ENCODE measurements at places on chromosomes 6 and 20.

GRCh38 chr20:32336918-32337347, 21.2 kb upstream of the ASXL1 start:
- H3K27me3 ChIP-seq: no peaks in the 10 kb centered on the region
- no peak overlapping the region for H3K4me3 ChIP-seq
- H3K27ac ChIP-seq: no peak overlapping the region
- no peak for DNase-seq
- H3K36me3 ChIP-seq: no peaks in the 10 kb centered on the region
- H3K4me1 ChIP-seq: 0 out of 2 replicates have a peak, but pooled peaks cover 2% of the 10 kb centered on the region

DNA sequence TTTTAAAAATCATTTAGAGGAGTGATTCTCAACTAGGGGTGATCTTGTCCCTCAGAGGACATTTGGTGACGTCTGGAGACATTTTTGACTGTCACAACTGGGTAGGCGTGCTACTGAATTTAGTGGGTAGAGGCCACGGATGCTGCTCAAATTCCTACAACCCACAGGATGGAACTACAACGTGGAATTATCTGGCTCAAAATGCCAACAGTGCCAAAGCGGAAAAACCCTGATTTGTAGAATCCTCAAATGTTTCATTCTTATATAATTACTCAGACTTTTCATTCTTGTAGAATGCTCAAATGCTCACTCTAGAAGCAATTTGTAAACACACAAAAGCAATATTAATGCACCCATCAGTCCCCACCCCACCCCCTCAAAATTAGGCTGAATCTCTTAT, 229.8 kb downstream of the ZMYND8 start:
- no peaks in the 10 kb centered on the region for H3K4me1 ChIP-seq
- no peaks in the 10 kb centered on the region for H3K36me3 ChIP-seq
- DNase-seq: no peak
- no peak overlapping the region for H3K27ac ChIP-seq
- no peaks in the 10 kb centered on the region for H3K27me3 ChIP-seq
- H3K4me3 ChIP-seq: no peak overlapping the region

GRCh38 chr6:16982807-16983206, 119.0 kb upstream of the STMND1 start:
- no peaks in the 10 kb centered on the region for H3K4me1 ChIP-seq
- no peaks in the 10 kb centered on the region for H3K36me3 ChIP-seq
- no peak for DNase-seq
- H3K4me3 ChIP-seq: no peak overlapping the region
- H3K27ac ChIP-seq: no peak overlapping the region
- no peaks in the 10 kb centered on the region for H3K27me3 ChIP-seq

- no peaks in the 10 kb centered on the region for H3K36me3 ChIP-seq
- H3K27me3 ChIP-seq: no peaks in the 10 kb centered on the region
- no peak overlapping the region for H3K4me3 ChIP-seq
- no peaks in the 10 kb centered on the region for H3K4me1 ChIP-seq
- no peak for DNase-seq
These were observed 31.1 kb downstream of the KIZ start for GRCh38 chr20:21157006-21157405.

- no peaks in the 10 kb centered on the region for H3K4me1 ChIP-seq
- DNase-seq: no peak
These were observed 2.6 kb downstream of the COL19A1 start for GRCh38 chr6:69868961-69869360.

- H3K27ac ChIP-seq: no peak overlapping the region
- H3K27me3 ChIP-seq: no peaks in the 10 kb centered on the region
- DNase-seq: no peak
These were observed 155.1 kb downstream of the EYA2 start for GRCh38 chr20:47049771-47050170.

DNA sequence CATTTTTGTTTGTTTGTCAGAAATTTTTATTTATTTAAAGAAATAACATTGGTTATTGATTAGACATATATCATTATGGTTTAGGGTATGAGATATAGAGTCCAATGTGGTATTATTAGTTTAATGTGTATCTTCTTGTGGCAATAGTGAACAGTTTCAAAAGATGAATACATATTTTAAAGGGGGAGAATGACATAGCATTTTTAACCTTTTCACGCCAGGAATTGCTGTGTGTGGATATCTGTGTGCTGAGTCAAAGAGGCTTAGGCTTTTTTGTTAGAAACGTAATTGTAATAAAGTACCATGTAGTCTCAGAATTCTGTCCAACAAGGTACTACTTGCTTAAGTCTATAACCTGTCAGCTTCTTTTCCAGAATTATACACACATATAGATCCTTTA, 451.6 kb downstream of the ADGRB3 start:
- no peaks in the 10 kb centered on the region for H3K27me3 ChIP-seq
- H3K36me3 ChIP-seq: no peaks in the 10 kb centered on the region
- H3K4me1 ChIP-seq: no peaks in the 10 kb centered on the region
- H3K27ac ChIP-seq: no peak overlapping the region
- H3K4me3 ChIP-seq: no peak overlapping the region

- no peaks in the 10 kb centered on the region for H3K27me3 ChIP-seq
- H3K27ac ChIP-seq: no peak overlapping the region
- H3K36me3 ChIP-seq: no peaks in the 10 kb centered on the region
- H3K4me1 ChIP-seq: peaks cover 7% of the 10 kb centered on the region
- no peak overlapping the region for H3K4me3 ChIP-seq
- no peak for DNase-seq
These were observed 29.9 kb downstream of the ABHD12 start for GRCh38 chr20:25360631-25361286.

- peaks cover 16% of the 10 kb centered on the region for H3K36me3 ChIP-seq
- no peak overlapping the region for H3K4me3 ChIP-seq
- no peak overlapping the region for H3K27ac ChIP-seq
- H3K4me1 ChIP-seq: peaks cover 9% of the 10 kb centered on the region
- no peaks in the 10 kb centered on the region for H3K27me3 ChIP-seq
These were observed 83.4 kb downstream of the GINS1 start for GRCh38 chr20:25490656-25491445.

DNA sequence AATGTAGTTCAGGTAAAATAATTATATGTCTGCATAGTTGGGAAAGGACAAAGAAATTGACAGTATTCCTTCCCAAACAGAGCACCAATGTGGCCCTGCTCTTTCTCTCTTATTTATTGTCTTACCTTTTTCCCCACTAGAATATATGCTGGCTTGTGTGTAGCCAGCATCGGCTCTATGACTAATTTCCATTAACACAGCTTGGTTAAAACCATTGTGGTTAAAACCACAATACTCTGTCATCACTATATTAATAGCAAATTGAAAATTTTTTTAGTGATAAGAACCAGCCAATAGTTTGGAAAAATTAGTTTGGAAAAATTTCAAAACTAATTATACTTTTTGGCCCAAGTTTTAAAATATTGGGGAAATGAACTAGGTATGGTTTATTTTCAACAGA, 535.1 kb downstream of the UTRN start:
- no peak overlapping the region for H3K27ac ChIP-seq
- DNase-seq: no peak
- H3K4me3 ChIP-seq: no peak overlapping the region
- peaks cover 2% of the 10 kb centered on the region for H3K4me1 ChIP-seq

DNA sequence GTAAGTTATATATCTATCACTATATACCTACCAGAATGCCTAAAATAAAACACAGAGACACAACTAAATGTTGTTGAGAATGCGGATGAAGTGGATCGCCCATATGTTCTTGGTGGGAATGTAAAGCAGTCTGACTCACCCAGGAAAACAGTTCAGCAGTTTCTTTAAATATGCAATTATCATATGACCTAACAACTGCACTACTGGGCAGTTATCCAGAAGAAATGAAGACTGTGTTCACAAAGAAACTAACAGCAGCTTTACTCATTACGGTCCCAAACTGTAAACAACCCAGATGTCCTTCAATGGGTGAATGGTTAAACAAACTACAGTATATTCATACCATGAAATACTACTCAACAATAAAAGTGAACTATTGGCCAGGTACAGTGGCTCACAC, 14.3 kb upstream of the ZC3H12D start:
- H3K36me3 ChIP-seq: no peaks in the 10 kb centered on the region
- no peak overlapping the region for H3K27ac ChIP-seq
- no peak overlapping the region for H3K4me3 ChIP-seq
- no peaks in the 10 kb centered on the region for H3K27me3 ChIP-seq

- H3K4me3 ChIP-seq: no peak overlapping the region
- no peak for DNase-seq
- no peaks in the 10 kb centered on the region for H3K36me3 ChIP-seq
These were observed 48.7 kb upstream of the SRSF6 start for GRCh38 chr20:43408848-43409576.

DNA sequence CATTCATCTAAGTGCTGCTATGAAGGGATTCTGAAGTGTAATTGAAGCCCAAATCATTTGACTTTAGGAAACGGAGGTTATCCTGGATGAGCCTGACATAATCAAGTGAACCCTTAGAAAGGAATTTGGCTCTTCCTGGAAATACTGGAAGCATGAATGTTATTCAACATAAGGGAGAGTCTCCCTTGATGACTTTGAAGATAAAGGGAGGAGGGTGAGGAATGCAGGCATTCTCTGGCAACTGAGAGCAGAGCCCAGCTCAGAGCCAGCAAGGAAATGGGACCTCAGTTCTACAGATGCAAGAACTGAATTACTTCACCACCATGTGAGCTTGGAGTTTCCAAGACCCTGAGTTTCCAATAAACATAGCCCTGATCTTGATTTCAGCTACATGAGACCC, 168.2 kb downstream of the DLL1 start:
- H3K4me3 ChIP-seq: no peak overlapping the region
- DNase-seq: no peak
- no peak overlapping the region for H3K27ac ChIP-seq
- H3K27me3 ChIP-seq: no peaks in the 10 kb centered on the region
- H3K4me1 ChIP-seq: no peaks in the 10 kb centered on the region

GRCh38 chr20:32855387-32855786, 3.3 kb upstream of the EFCAB8 start:
- H3K4me3 ChIP-seq: no peak overlapping the region
- no peaks in the 10 kb centered on the region for H3K27me3 ChIP-seq
- no peak overlapping the region for H3K27ac ChIP-seq

DNA sequence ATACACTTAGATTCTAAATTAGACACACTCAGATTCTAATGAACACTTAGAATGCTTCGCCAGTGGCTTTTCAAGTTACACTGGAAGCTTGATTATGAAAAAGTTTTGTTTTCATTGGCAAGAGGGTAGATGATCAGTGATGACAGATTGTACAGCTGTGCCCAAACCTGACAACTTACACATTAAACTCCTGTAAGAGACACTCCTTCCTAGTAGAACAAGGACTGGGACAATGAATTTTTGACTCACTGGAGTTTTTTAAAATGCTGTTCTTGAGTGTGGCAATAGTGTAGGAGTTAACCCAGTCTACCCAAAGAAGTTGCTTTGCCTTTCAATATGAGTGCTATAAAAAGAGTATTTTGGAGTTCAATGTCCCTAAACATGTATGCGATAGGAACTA, 140.8 kb downstream of the SLC16A10 start:
- no peak overlapping the region for H3K4me3 ChIP-seq
- no peak for DNase-seq
- H3K4me1 ChIP-seq: no peaks in the 10 kb centered on the region
- no peak overlapping the region for H3K27ac ChIP-seq

GRCh38 chr6:14058735-14059134, 58.8 kb upstream of the CD83 start:
- no peak for DNase-seq
- no peaks in the 10 kb centered on the region for H3K4me1 ChIP-seq
- no peaks in the 10 kb centered on the region for H3K27me3 ChIP-seq
- H3K27ac ChIP-seq: no peak overlapping the region

DNA sequence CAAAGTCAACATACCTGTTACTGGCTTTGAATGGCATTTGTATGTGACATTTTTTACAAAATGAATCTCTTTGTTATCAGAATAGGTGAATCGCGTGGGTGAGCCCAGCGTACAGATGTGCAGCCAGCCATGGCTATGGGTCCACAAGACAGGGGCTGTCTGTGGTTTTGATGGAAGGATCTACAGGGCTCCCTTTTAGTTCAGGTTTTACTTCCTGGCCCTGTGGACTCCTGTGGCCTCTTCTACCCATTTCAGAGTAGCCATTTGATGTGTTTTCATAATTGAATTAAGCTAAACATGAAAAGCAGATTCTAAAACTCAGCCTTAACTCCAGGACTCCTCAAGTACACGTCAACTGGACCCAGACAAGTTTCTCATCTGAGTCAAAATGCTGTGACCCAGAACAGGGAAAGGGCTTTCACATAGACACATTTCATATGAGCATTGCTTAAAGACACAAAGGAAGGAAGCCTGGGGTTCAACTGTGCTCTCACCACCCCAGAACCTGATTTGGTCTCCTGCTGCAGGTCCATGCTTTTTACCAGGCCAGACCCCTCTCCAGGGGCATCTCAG, 105.3 kb upstream of the NAA20 start:
- H3K4me3 ChIP-seq: no peak overlapping the region
- no peak overlapping the region for H3K27ac ChIP-seq
- no peak for DNase-seq
- no peaks in the 10 kb centered on the region for H3K4me1 ChIP-seq

GRCh38 chr20:47356526-47357295, at the start of gene ZMYND8:
Gene ZMYND8, minus strand, starts transcription at chr20:47356699. Its CDS starts 29 bp downstream, at chr20:47356670.
- no peak within 1 kb of the TSS for H3K4me3 ChIP-seq
- no peaks in the 10 kb centered on the region for H3K27me3 ChIP-seq
- no peak within 1 kb of the TSS for H3K27ac ChIP-seq
- no peaks in the 10 kb centered on the region for H3K36me3 ChIP-seq
- DNase-seq: no peak
- H3K4me1 ChIP-seq: peaks cover 24% of the 10 kb centered on the region

DNA sequence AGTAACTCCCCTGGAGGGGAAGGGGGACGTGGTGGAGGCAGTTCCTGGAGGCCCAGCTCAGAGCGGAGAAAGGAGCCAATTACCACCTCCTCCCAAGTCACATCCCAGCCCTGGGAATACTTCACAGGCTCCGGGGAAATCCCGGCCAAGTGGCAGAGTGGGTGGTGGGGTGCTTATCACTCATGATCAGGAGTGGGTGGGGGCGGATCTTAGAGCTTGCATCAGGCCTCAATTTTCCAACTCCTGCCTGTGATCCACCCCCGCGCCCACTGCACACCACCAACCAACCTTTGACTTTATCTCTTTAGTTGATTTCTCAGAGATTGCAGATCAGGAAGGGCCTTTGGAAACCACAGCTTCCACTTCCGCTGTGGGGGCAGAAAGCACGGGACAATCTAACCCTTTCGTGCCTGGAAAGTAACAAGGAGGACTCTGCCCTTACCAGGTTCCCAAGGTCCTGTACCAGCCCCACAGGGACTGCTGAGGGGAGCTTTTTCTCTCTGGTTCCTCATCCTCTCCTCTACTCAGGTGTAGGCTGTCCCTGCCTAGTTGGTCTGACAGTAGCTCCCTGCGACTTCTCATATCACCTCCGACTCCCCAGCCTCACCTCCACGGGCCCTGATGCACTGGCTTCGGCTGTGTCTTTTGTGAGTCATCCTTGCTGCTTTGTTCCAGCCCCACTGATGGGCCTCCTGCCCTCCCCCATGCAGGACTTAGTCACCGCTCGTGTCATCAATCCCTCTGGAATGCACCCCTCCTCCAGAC, 24.9 kb upstream of the IER3 start:
- DNase-seq: no peak
- H3K27ac ChIP-seq: no peak overlapping the region
- H3K4me1 ChIP-seq: peaks cover 6% of the 10 kb centered on the region

- H3K36me3 ChIP-seq: no peaks in the 10 kb centered on the region
- no peaks in the 10 kb centered on the region for H3K27me3 ChIP-seq
- no peak for DNase-seq
- no peak overlapping the region for H3K27ac ChIP-seq
- H3K4me1 ChIP-seq: no peaks in the 10 kb centered on the region
These were observed 481.1 kb upstream of the MAN1A1 start for GRCh38 chr6:119830494-119831295.

- no peak for DNase-seq
- peaks cover 6% of the 10 kb centered on the region for H3K4me1 ChIP-seq
- H3K27ac ChIP-seq: no peak overlapping the region
- H3K36me3 ChIP-seq: no peaks in the 10 kb centered on the region
- no peak overlapping the region for H3K4me3 ChIP-seq
These were observed 114.3 kb upstream of the JAG1 start for GRCh38 chr20:10788055-10788454.
